ENCODE measurements at places on chromosomes 7 and 10. TPM values are rescaled to one million over a fixed set of nuclear protein-coding genes. Genes with fewer than 3 reads are reported as not detected.
A peak's percentile ranks its signal among the peaks of the same experiment; 100 is the strongest.

GRCh38 chr7:94975336-94975735 is 67.9 kb downstream of the PPP1R9A start:
- DNase-seq = no peak

DNA sequence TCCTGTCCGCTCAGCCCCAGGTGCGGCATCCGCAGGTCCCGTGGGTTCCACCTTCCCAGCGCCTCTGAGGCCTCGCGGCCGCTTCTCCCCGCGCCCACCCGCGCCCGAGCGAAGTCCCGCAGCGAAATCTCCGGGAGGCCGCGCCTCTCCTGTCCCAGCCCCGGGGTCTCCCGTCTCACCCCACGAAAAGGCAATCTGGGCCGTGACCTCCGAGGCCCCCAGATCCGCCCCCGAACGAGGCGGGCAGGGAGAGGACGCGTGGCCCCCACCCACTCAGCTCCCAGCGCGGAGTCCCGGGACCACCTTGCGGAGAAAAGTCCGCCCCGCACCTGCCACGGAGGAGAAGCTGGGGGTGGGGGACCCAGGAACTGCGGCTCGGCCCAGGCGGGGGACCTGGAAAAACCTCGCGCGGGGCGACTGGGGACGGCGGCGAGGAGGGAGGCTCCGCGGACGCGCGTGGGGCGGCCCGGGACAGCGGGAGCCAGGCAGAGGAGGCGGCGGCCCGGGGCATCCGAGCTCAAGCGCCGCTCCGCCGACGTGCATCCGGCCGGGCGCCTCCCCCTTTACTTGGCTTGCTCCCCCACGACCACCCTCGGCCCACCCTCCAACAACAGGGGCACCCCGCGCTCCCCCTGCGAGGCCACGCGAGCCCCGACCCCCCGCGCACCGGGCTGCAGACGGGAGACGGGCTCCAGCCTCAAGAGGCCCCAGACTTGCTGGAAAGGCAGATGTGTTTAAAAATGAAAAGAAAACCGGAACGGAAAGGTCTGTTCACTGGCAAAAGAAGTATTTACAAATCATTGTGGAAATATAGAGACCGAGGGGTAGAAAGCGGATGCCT is 33.0 kb upstream of the RNF32 start:
- no peak for DNase-seq

DNA sequence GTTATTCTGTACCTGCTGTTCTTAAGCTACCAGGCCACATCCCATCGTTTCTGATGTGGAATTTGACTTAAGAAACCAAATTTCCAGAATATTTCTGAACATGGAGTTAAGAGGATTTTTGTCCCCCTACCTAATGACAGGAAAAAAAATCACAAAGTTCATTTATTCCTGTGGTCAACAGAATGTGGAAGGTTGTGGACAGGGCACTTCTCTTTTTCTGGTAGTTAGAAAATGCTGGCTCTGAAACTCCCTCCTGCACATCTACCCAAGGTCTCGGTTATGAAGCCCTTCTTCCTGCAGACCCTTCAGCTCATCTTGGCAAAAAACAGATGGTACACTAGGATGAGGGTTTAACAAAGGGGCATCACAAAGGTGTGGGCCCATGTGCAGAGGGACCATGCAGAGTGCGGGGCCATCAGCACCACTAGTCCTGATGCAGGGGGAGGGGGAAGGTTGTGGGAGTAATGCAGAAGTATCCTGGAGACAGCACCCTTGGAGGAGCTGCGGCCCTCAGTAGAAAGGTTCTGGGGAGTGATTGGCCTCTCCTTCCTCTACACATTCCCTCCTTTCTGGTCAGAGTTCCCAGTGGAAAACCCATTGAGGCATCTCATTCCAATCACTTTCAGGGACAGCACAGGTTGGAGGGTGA is 9.8 kb downstream of the ALOX5 start:
- no peak for DNase-seq

GRCh38 chr10:59695637-59696036 is 14.0 kb downstream of the SLC16A9 start:
- no peak for DNase-seq

DNA sequence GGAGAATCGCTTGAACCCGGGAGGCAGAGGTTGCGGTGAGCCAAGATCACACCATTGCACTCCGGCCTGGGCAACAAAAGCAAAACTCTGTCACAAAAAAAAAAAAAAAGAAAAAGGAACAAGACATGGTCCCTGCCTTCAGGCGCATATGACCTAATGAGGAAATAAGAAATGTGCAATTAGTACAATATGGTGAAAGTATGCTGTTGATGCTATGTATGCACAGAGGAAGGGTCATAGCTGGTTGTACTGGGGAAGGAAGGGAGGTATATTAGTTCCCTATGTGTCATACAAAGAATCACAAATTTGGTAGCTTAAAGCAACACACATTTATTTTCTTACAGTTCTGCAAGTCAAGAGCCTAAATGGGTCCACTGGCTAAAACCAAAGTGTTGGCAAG is 97.8 kb upstream of the MPP7 start:
- DNase-seq = no peak

DNA sequence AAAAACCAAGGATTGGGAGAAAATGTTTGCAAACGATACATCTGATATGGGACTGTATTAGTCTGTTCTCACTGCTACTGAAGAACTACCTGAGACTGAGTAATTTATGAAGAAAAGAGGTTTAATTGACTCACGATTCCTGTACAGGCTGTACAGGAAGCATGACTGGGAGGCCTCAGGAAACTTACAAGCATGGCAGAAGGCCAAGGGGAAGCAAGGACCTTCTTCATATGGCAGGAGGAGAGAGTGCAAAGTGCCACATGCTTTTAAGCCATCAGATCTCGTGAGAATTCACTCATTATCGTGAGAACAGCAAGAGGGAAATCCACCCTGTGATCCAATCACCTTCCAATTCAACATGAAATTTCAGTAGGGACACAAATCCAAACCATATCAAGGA is 11.0 kb downstream of the ZNF713 start:
- DNase-seq = no peak

DNA sequence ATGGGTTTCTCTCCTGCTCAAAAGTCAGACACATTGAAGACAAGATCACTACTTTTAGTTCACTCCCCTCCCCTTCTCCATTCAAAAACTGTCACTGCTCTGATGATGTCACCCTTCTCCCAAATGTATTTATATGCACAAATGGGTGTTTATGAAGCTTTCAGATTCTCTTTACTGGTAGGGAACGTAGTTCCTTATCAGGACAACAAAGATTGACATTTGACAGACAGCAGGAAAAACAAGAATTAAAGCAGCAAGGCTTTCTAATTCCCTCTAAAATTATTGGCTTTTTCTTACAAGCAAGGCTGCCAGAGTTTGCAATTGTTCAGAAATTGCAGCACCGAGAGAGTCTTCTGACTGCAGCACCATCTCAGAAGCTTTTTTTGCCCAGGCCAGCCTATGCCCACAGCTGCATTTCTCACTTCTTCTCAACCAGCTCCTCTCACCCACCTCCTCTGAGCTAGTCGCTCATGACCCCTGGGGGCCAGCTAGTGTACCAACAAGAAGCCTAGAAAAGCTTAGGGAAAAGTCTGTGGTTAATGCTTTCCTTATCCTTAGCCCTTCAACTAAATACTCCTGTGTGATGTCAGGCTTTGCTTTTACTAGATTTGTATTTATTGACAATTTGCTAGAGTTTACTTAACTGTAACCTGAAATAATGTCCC is 265.1 kb downstream of the HTR7 start:
- peak; percentile 62 for DNase-seq

GRCh38 chr7:155357573-155358041 is 59.9 kb downstream of the INSIG1 start:
- peak; percentile 55 for DNase-seq

GRCh38 chr7:100472121-100472851 is 6.7 kb downstream of the TSC22D4 start:
- no peak for DNase-seq

DNA sequence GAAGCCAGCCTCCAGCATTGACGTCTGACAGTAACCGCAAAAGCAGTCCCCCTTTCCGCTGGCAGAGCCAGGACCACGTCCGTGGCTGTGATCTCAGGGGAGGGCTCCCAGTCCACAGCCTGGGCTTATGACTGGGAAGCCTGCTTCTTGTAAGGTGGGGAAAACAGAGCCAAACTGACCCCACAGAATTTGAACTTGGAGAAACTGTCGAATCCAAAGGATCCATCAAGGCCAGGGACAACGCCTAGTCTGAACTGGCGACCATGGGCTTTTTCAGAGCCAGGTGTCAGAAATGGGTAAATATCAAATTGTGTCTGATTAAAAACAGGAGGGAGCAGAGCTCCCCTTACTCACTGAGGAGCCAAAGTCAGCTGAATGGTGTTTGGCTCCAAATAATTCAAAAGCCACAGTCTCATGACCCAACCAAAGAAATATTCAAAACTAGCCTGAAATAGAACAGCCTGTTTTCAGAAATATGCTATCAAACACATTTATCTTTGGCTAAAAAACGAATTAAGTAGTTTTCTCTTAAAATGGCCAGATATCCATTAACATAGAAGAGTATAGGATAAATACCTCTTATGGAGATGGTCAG is 751.4 kb upstream of the GALNT17 start:
- DNase-seq = no peak

DNA sequence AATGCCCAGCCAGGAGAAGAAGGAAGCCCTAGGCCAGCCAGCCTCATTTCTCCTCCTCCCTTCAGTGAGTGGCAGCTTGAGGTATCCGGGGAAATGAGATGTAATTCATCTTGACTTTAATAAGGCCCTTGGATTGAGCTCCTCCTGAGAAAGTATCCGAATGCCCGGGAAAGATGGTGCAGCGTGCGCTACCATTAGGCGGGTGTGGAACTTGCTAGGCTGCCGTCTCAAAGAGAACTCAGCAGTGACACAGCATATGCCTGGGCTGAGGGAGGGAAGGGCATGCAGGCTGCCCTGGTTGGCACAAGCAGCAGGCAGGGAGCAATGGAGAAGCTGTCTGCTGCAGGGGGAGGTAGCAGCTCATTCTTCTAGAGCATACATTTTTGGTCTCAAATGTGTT is 659.8 kb upstream of the FOXK1 start:
- no peak for DNase-seq

- DNase-seq = no peak
Observed at GRCh38 chr10:49015700-49016099, 76.1 kb upstream of the LRRC18 start.

FAM13C gene
- total RNA-seq = 4.5 TPM

SFRP4 gene
- not detected for total RNA-seq

HOXA9 gene
- total RNA-seq = 7.8 TPM

HECTD2 gene
- total RNA-seq = 10.0 TPM

NEUROD6 gene
- total RNA-seq = not detected

ASZ1 gene
- total RNA-seq = not detected
